ENCODE measurements at places on chromosomes 1 and 21.

GRCh38 chr1:115620950-115621349 is 20.8 kb upstream of the VANGL1 start:
- no peak for DNase-seq

GRCh38 chr1:209861242-209861641 is 33.5 kb downstream of the UTP25 start:
- DNase-seq: no peak

DNA sequence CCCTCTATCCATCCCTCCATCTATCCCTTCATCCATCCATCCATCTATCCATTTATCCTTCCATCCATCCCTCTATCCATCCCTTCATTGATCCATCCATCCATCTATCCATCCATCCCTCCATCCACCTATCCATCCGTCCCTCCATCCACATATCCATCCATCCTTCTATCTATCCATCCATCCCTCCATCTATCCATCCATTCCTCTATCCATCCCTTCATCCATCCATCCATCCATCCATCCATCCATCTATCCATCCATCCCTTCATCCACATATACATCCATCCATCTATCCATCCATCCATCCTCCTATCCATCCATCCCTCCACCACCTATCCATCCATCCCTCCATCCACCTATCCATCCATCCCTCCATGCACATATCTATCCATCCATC is 23.6 kb downstream of the MATN1 start:
- DNase-seq: no peak

- DNase-seq: no peak
Observed at GRCh38 chr1:47432071-47433036, 5.5 kb upstream of the FOXD2 start.

DNA sequence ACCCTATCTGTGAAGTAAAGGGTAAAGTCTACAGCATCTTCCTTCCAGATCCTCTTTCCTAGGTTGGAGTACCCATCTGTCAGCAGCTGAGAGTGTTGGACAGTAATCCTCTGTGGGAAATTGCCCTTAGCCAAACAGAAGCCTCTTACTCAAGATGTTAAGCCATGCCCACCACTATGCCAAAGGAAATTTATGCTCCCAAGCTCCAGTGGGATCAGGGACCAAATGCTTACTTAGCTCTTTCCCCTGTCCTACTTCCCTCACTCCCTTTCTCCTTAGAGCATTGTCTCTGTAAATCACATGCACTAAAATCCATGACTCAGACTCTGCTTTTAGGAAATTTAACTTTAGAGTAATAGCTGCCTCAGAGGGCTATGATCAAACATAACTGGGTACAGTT is 254.0 kb downstream of the BRINP2 start:
- no peak for DNase-seq

DNA sequence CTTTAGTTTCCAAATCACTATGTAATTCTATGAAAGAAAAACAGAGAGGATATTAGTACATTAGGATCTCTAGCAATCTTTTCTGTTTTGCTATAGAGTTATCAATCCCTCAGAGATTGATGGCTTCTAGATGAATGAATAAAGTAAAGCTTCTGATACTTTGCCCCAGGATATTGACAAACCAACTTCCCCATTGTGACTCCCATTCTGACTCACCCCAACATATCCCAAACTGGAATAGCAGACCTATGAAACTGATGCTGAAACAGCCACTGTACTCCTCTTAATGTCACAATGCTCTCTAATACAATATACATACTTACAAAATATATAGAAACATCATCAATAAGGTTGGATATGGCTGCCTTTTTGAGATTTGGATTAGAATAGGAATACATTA is 442.1 kb upstream of the NR5A2 start:
- no peak for DNase-seq

DNA sequence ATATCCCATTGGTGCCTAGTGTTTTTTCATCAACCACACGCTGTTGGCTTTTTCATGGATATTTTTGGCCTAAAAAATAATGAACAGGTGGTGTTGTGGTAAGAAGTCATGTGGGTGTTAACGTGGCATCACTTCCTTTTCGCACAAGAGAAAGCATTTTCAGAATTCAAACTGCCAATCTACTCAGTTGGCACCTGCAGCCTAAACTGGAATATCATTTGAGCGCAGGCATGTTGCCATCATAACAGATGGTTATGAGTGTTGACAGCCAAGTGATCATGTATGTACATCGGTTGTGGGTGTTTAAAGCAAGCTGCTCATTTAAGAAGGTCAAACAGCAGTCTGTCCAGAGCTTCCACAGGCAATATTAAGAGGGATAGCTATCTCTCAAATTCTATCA is 1963.0 kb downstream of the NCAM2 start:
- DNase-seq: no peak

DNA sequence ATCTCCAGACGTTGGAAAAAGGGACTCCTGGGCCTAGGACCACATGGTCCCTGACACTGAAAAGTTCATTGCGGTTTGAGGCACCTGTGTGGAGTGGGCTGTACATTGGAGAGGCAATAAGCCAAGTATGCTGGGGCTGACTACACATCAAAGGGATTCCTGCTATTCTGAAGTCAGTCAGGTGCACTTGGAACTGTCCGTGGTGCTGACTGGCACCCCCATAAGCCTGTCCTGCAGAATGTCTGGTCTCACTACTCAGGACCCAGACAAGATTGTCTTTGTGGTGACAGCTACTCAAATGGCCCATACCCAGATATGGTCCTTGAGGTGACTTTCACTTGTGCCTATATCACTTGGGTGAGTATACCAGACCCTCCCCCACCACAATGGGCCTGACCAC is 150.6 kb downstream of the RWDD3 start:
- DNase-seq: no peak

- DNase-seq: no peak
Observed at GRCh38 chr1:100950781-100951180, 54.9 kb downstream of the SLC30A7 start.

- DNase-seq: no peak
Observed at GRCh38 chr1:63794354-63794753, 20.5 kb downstream of the ROR1 start.

- DNase-seq: no peak
Observed at GRCh38 chr1:162930976-162931560, 70.1 kb upstream of the CCDC190 start.

DNA sequence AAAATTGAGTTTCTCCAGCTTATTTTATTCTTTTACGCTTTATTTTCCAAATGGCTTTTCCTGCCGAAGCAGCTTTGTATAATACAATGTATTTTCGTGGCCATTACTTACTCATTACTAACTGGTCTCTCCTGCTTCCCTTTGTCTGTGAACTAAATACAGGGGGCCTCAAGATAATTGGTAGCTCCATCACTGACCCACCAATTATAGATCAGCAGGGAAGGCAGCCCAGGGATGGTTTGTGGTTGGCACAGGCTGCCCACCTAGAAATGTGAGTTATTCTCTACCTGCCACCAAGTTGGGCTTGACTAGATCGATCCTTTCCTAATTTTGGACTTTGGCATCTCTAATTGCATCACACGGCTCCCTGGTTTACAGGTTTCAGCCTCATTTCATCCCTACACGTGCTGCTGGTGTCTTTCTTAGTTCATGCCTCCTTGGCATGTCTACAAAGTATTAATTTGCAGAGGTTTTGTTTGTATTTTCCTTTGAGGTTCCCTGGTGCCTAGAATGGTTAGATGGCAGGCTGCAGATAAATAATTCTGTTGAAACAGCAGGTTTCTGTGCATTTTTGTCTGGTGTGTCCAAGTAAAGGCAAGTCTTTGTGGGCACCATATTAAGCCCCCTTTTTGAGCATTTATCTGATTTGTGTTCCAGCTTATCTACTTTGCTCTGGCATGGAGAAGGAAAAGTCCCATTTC is 35.2 kb downstream of the PEX14 start:
- DNase-seq: no peak

DNA sequence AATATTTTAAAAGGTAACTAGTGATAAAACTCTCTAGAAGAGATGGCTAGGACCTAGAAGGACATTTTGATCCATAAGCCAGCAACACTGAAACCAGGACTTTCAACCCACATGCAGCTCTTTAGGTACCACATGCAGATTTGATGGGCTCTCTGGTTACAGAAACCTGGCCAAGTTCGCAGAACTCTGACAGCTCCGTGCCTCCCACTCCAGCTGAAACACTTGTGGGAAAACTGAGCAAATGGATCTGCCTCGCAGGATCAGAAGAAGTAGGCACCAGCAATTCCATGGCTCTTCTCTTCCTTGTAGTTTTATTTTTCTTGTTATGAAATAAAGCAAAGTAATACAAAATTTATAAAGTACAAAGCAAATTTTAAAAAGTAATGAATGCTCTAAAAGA is 58.5 kb downstream of the ST6GALNAC5 start:
- no peak for DNase-seq

GRCh38 chr1:121418369-121419049 is 233.7 kb downstream of the SRGAP2C start:
- DNase-seq: no peak

DNA sequence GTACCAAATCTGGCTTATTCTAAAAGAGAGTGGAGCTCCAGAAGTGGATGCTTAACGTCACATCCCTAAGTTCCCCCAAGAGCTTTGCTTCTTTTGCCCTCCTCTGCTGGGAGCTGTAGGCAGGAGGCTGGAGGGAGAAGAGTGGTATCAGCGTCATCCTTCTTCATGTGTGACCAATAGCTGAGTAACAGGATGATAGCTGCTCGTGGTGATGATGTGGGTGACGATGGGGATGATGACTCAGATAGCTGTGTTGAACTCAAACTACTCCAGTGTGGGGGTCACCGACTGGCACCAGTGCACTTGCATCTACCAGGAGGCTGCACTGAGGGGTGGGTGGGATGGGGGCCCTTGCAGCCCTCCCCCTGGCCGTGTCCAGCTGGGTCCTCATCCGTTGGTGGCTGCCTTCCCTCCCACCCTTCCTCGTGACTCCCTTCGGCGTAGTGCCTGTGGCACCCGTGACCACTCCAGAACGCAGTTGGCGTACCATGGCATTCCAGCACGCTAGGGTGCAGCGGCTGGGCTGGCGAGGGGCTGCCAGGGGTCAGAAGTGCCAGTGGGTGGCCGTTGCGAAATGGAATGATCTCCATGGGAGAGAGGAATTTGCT is 1.1 kb downstream of the IGFN1 start:
- DNase-seq: no peak

DNA sequence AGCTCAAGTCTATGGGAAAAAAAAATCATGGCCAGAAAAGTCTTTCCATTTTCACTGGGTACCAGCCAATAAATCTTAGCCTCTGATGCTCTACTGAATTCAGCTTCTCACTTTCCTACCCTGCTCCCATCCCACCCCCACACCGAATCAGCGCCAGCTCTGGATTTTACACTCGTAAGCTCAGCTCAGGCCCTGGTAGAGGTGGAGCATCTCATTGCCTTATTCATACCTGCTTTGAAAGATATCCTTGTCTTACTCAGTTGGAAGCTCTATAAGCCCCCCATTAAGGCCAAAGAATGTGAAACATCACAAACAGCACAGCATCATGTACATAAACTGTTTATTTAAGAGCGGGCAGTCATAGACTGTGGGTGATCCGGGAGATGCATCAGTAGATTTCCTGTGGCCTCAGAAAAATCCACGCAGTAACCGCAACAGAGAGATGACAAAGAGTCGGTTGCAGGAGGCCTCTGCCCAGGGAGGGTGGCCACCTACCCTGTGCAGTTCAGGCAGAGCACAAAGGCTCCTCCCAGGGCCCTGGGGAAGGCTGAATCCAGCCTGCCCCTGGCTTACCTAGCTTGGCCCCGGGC is 36.4 kb upstream of the ETS2 start:
- no peak for DNase-seq

- no peak for DNase-seq
Observed at GRCh38 chr1:170041423-170042192, 32.9 kb downstream of the KIFAP3 start.

GRCh38 chr1:179187043-179187442 is 42.4 kb downstream of the ABL2 start:
- no peak for DNase-seq

DNA sequence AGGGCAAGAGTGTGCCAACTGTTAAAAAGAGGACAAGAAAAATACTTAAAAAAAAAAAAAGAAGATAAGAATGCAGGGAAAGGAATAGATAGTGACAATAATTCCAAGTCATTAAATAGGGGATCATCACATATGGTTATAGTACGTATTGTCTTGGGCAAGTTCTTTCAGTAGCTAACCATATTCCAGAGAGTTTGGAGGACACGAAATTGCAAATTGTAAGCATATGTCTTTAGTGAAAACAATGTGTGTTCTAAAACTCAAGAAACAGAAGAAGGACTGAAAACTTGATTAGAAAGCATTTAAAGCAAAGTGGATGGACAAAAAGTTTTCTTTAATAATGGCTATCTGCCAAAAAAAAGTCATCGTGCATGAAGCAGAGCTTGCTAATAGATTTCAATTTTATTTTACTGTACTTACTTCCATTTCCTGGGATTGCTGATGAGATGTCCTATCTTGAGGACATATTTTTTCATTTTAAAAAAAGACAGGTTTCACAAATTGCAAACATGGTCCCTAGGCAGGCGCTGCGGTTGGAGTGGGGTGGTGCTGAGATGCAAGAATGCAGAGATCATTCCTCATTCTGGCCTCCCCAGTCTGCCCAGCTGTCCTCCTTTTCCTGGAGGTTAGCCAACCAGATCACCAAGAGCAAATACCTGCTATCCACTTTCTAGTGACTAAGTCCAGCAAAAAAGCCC is 11.9 kb downstream of the TSPAN2 start:
- no peak for DNase-seq

GRCh38 chr1:63537940-63538339 is 14.6 kb downstream of the EFCAB7 start:
- no peak for DNase-seq

GRCh38 chr1:156419854-156420204 is 50.8 kb downstream of the RHBG start:
- DNase-seq: no peak

DNA sequence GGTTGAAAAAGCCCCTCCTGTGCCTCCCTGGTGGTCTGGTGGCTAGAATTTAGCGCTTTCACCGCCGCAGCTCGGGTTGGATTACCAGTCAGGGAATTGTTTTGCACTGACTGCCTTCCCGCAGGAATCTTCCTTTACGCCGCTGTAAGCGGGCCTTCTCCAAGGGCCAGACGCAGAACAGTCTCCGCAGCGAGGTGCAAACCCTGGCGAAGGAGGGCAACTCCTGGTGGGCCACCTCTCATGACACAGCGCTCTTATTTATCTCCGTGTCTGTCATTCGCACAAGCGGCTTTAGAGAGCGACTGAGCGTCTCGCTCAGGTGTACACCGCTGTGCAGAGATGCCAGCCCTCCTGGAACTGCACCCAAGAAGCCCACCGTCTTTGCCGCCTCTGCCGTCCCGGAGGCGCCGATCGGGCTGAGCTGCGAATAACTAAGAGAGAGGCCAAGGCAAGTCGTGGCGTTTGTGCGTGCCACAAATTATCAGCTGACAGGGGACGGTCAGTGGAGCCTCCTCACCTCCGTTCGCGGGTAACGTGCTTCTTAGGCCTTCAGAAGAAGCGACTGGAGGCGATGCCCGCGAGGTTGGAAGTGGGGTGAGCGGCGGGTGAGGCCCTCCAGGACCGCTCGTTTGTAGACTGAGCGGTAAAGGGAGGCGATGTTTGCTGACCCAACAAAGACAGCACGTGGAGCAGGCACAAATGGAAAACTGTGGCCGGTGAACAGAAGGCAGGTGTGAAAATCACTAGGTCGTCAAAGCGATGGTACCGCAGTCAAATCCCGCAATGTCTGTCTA is 93.5 kb downstream of the PRKAB2 start:
- no peak for DNase-seq

Data from activated CD8-positive, alpha-beta memory T cell treated with anti-CD3 and anti-CD28 coated beads for 48 hours (primary cell).